ENCODE measurements at places on chromosomes 1 and 21.

- DNase-seq = no peak
These were observed 19.9 kb downstream of the TMPRSS2 start for GRCh38 chr21:41488080-41488479.

DNA sequence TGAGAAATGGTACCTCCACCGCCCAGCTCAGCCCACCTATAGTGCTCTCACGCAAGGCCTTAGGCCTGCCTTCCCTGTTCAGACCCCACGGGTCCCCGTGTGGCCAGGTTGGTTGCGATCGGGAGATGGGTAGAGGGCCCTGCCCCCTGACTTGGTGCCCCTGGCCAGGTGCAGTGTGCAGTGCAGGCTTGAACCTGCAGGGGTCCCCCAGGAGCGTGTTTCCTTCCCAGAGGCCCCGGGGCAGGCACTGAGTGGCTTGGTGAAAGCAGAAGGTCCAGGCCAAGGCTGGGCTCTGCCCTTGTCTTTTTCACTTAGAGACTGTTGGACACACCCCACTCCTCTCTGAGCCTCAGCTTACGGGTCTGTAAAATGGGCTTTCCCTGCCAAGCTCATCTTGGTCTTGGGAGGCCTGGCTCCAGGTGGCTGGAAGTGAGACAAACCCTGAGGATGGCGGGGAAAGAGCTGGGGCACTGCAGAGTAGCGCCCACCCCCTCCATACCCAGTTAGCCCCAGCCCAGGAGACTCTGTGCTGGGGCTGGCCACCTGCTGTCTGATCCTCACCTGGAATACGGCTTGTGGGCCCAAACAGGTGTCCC is 9.3 kb upstream of the HES5 start:
- DNase-seq = no peak

DNA sequence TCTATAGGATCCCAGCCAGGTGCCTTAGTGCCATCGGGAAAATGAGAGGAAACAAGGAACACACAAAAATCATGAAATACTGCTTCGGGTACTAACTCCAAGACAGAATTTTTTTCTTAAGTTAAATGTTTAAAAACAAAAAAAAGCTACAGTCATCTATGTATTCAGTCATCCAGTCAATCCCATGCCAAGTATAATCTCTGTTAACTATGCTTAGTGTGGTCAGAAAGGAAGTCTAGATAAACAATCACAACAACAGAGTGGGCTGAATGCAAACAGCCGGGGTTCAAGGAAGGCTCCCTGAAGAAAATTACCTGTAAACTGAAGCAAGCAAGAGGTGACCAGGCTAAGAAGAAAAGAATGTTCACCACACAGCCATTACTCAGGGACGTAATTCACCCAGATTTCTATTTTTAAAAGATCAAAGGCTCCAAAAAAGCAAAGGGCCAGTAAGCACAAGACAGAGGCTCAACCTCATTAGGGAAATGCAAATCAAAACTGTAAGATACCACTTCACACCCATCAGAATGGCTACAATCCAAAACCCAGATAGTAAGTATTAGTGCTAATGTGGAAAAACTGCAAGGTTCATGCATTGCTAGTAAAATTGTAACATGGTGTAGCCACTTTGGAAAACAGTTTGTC is 53.0 kb downstream of the RERE start:
- no peak for DNase-seq

DNA sequence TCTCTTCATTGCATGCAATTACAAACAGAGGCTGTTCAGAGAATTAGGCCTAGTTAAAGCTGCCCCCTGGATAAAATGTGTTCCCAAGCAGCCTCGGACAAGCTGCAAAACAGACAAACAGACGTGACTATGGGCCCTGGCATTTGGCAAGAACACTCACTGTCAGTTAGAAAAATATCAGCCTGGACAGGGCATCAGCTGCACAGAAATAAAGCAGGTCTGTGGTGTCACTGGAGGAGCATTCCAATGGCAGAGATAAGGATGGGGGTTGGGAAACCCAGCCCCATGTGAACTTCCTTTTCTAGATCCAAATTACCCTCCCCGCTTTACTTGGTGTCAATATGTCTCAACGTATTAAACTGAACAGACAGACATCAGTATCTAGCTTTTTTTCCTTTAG is 177.1 kb downstream of the GPATCH2 start:
- no peak for DNase-seq

GRCh38 chr1:157137408-157138219 is 581 bp downstream of the ETV3 start:
- no peak for DNase-seq

DNA sequence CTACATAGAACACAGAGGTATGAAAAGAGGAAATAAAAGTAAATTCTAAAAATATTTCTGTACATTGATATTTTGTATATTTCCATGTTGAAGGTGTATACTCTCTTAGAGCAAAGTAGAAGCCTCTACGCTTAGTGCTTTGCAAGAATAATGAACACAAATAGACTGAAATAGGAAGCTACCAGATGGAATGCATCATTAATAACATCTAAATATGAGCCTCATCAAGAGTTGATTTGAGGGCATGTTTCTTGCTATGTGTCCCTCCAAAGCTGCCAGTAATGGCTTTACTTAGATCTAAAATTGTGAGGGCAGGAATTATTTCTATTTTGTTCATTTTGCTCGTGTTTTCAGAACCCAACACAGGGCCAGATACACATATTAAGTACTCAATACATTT is 94.4 kb downstream of the KCNT2 start:
- DNase-seq = no peak

- DNase-seq = no peak
These were observed 15.7 kb upstream of the HDAC1 start for GRCh38 chr1:32276032-32276782.

GRCh38 chr1:155218854-155219591 is 10.5 kb downstream of the MTX1 start:
- DNase-seq = no peak

GRCh38 chr1:18105196-18105595 is 2.4 kb upstream of the IGSF21 start:
- no peak for DNase-seq

- DNase-seq = no peak
These were observed 52.2 kb downstream of the MAP3K7CL start for GRCh38 chr21:29182691-29183092.

DNA sequence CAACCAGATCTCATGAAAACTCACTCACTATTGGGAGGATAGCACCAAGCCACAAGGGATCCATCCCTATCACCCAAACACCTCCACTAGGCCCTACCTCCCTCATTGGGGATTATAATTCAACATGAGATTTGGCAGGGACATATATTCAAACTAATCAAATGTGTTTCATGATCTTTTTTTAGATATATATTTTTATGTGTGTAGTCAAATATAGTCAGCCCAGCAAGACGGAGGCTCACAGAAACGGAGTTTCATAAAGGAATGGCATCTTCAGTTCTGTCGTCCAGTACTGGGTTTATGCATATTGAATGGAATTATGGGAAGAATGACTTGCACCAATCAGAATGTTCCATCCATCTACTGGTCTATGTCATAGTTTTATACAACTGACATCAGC is 343.3 kb upstream of the KAZN start:
- DNase-seq = no peak

DNA sequence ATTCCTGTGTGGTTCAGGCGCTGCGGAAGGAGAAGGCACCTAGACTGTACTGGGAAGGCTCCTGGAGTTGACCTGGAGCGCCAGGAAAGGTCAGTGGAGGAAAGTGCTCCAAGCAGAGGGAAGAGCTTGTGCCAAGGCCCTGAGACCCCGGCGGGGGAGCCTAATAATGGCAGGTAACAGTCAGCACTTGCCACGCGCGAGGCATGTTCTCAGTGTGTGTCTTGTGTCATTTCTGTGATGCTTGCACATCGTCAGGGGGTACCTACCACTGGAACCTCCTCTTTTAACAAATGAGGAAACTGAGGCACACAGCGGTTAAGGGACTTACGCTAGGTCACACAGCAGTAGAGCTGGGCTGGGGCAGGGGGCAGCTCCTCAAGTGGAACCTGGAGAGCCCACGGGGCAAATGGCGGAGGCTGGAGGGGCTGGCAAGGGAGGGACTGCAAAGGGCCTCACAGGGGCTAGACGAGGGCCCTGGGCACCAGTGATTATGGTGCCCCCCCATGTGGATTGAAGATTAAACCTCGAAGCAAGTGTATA is 976 bp upstream of the BMP8B start:
- DNase-seq = no peak

DNA sequence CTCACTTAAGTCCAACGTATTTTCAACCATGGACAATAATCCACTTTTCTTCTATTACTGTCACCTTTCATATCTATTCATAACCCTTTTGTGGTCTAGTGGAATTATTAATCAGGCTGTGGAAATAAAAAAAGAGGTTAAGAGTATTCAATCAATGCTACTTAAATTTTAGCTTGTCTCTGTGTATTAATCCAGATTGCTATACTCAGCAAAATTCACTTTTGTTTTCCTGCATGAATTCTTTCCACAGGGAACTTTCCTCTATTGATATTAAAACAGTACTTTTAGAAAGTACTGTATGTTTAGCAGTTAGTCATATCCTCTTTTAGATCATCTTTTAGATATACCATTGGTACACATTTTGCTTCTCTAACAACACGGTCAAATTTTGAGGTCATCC is 1033.0 kb upstream of the ADGRL2 start:
- DNase-seq = no peak

DNA sequence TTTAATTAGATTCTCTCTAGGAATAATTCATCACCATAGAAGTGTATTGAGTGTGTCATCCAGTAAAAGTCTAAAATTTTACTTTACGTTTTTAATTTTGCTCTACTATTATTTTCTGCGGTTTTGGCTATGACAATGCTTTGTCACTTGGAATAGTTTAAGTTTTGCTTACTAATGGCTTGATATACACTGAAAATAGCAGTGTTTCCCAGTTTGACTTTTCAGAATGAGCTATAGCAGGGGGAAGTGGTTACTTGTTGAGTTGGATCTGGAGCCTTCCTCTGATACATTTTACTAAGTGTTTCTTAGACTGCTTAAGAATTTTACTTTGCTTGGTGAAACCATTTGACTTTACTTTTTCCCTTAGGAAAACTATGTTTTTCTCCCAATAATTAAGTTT is 5.0 kb downstream of the DNAJC16 start:
- no peak for DNase-seq

DNA sequence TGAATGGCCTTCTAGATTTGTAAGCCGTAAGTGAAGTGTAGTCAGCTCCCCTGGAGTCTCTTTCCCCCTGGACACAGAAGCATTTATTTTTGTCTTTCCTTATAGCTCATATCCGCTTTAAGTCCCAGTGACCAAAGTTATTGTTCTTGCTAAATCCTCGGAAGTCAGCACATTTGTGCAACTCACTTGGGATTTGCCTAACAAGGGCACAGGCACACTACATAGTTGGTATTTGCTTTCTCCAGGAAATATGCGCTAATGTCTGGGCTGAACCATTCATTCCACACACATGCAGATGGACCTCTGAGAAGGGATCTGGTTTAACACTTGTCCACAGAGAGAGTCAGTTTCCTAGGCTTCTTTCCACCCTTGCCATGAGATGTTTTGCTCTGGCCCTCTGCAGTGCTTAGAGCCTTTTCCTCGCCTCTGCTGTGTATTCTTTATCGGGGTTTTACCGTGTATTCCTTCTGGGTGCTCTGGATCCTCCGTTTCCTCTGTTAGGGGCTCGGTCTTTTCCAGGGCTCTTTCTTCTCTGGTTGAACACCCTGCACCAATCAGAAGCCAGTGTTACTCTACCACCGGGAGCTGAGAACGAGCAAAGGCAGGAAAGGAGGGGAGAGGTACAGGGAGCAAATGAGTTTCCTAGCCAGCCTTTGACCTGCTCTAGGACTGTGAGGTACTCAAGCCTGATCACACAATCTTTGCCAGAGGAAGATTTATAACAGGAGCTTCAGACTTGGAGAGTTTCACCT is 72.4 kb downstream of the ABCA4 start:
- DNase-seq = no peak

- DNase-seq = no peak
These were observed 142.6 kb downstream of the SMYD3 start for GRCh38 chr1:246364415-246364941.

GRCh38 chr1:4268262-4268888 is 368.3 kb upstream of the C1orf174 start:
- DNase-seq = no peak

DNA sequence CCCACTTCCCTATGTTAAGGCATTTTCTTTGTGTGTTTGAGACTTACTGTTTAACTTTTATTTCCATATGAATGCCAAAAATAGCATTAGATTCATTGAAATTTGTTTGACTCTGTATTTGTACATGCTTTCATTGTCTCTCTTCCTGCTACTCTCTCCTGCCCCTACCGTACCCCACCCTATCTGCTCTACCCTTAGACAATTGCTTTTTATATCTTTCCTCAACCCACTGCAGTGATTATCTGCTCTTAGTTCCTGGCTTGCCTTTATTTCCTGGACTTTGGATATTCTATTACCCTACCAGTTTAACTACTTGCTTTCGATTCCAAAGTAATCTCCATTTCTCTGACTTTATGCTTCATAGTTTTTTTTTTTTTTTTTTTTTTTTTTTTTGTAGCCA is 10.5 kb downstream of the RAVER2 start:
- no peak for DNase-seq

DNA sequence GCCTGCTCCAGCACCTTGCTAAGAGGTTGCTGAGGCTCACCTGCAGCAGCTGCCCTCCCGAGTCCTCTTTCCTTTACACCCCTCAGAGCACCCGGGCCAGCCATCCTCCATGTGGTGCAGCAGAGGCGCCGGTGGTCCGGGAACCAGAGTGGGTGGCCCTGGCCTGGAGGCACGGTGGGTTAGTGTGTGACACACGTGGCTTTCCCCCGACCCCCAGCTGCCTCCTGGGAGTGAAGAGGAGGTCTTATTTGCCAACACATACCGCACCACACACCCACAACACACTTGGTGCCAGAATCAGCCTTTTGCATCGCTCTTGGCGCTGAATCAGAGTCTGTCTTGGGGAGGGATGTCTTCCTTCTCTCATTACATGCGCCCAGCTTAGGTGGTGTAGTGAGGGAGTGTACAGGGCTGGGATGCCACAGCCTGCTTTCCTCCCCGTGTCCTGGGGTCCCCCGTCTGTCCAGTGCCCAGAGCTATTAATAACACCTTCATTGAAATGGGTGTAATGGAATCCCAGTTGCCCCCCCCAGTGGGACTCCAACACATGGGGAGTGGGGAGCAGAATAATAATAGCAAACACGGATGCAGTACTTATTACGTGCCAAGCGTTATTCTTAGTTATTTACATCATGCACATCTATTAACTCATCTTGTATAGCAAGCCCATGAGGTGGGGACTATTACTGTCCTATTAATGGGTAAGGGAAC is 38.2 kb downstream of the MAPKAPK2 start:
- no peak for DNase-seq

DNA sequence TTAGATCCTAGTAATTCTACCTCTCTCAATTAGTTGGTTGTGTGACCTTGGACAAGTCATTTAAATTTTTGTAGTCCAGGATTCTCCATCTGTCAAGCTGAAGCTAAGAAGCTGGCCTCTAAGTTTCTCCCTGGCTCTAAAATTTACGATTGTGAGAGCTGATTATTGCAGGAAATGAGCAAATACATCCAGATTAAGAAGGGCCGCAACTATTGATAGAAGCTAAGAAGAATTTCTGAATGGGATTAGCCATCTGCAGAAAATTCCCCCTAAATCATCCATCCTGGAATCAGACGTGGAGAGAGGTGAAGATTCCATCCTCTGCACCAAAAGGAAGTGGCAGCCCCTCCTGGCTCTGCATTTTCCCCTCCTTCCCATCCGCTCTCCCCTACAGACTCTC is 55.0 kb downstream of the HIVEP3 start:
- DNase-seq = no peak
